ENCODE measurements at places on chromosomes 6 and 20.

- DNase-seq, result no peak
Observed at GRCh38 chr6:46940433-46941226, 18.9 kb upstream of the ADGRF5 start.

DNA sequence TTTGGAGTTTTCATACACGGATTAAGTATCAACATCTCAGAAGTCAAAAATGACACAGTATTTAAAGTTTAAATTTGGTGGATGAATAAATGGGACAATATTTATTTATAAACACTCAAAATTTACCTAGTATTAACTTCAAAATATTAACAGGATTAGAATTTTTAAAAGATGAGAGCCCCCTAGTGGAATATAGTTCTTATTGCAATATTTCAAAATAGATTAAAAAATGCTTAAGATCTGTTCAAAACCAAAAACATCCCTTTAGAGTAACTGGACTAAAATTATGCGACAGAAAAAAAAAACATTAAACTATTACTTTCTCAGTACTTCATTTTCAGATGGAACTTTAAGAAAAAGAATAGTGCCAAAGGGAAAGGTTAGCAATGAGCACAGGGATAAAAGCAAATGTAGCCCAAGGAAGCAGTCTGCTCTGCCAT is 56.6 kb downstream of the SNX14 start:
- DNase-seq, result no peak

- peak; percentile 25 for DNase-seq
Observed at GRCh38 chr6:159969921-159970320, 1.0 kb downstream of the IGF2R start.

- DNase-seq, result peak; percentile 73
Observed at GRCh38 chr6:98845211-98846020, 11.0 kb downstream of the POU3F2 start.

GRCh38 chr20:31815408-31816188 is 3.6 kb upstream of the MYLK2 start:
- DNase-seq, result peak; percentile 71

DNA sequence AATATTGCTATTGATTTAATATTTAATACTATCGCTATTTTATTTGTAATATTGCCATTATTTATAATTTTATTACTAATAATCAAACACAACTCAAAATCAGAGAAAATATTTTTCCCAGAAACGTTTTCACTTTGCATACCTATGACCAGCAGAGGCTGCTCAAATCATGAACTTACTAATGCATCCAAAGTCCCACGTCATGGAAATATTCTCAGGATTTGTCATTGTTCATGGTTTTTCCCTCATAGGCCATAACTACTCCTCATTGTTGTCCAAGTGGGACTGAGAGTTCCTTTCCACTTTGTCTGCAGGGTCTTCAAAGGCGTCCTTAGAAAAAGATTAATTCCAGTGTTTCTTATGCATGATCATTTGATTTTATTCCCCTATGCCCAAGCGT is 344.8 kb downstream of the THBS2 start:
- DNase-seq, result no peak

GRCh38 chr6:97059473-97059872 is 134.9 kb downstream of the KLHL32 start:
- DNase-seq, result no peak

DNA sequence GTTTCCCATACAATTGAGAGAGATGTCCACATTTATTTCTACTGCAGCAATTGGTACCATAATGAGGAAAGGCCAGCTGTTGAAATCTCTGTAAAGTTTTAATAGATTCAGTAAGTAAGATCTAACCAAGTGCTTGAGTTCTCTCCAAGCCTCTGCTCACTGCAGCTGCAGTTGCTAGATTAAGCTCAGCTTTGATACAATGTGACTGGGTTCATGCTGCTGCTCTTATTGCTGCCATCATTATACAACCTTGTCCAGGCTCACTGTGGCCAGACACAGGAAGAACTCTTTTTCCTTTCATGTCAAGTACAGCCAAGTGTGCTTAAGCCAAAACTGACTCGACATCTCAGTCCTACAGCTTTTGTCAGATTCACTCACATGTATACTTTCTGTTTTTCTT is 423.5 kb downstream of the GJA1 start:
- DNase-seq, result no peak

DNA sequence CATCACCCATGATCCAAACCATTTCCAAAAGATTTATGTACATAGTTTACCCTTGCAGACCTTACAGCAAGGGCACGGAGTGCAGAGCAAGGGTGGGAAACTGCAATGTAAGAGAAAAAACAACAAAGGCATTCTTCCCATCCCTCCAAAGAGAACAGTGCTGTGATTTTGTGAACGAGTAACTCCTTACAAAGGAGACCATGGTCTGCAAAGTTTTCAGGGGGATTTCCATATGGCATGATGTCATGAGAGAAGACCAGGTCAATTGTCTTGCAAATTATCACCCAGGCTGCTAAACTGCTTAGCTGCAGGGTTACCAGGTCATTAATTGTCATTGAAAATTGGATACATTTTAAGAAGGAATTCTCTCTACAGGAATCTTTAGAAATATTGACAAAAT is 58.3 kb downstream of the LAMP5 start:
- DNase-seq, result no peak

DNA sequence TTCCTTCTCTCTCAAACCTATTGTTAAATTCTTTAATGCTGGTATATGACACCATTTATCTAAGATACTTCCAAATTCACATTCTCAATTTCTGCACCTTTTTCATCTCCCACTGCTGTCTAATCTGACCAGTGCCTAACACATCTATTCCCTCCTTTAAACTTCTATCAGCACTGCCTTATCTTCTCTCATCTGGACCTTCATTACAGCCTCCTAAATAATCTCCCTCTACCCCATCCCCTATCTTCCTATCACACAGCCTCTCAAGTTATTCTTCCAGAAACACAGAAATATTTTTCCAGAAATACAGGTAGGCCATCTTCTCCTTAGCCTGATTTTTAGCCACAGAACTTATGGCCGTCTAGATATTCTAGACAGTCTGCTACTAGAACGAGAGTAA is 5.5 kb downstream of the DTNBP1 start:
- DNase-seq, result no peak

GRCh38 chr6:156767603-156768467 is 9.3 kb upstream of the ARID1B start:
- DNase-seq, result no peak

GRCh38 chr6:30656513-30656912 is 9.6 kb downstream of the C6orf136 start:
- DNase-seq, result no peak

- DNase-seq, result no peak
Observed at GRCh38 chr6:42220807-42221206, 3.1 kb upstream of the MRPS10 start.

DNA sequence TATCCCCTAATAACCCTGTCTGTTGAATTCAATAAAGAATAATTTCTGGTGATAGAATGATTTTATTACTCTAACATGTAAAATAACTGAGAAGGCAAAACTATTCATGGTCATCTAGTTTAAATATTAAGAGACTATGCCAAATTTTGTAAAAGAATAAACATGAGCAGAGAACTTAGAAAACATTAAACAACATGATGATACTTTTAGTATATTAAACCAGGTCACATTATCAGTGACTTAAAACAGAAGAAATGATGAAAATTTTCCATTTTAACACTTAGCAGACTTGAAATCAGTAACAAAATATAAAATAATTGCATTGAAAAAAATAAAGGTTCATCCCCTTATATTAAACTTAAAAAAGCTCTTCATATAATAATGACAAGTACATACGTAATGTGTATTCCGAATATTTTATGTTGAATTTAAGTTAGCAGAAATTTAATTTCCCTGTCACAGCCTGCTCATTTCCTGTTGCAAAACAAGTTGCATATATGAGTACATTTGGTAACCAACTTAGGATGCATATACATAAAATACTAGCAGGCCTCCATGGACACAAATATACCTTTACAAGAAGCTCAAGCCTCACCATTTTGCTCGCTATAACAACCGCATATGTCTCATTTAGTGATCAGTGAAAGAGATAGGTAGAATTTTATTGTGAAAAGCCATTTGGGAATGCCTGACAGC is 40.6 kb downstream of the DTNBP1 start:
- no peak for DNase-seq
